ENCODE measurements at places on chromosomes 11 and 22. TPM values are rescaled to one million over a fixed set of nuclear protein-coding genes. Genes with fewer than 3 reads are reported as not detected.

Gene CSNK1E
- total RNA-seq: 194 TPM

Gene CRYBA4
- not detected for total RNA-seq

Gene MOV10L1
- 0.18 TPM for total RNA-seq

Gene SYT12
- total RNA-seq: 0.10 TPM

Gene CREBZF
- 26.6 TPM for total RNA-seq

Gene TRIM48
- not detected for total RNA-seq

Gene KRTAP5-1
- total RNA-seq: not detected

Gene CHCHD10
- total RNA-seq: 29.9 TPM

Gene RIC8A
- 143 TPM for total RNA-seq

Gene OR51B2
- not detected for total RNA-seq

Gene ST13
- total RNA-seq: 211 TPM

Gene RAPSN
- total RNA-seq: 0.14 TPM

Gene SCUBE1
- total RNA-seq: not detected

All from foreskin keratinocyte (primary cell).